H7 (cell line): ENCODE measurements at places on chromosomes 11 and 22.

- peak; percentile 39 for DNase-seq
Measured at GRCh38 chr22:45511847-45512261, 9.2 kb downstream of the FBLN1 start.

- DNase-seq: no peak
Measured at GRCh38 chr11:13551834-13552233, 56.0 kb upstream of the PTH start.

GRCh38 chr22:38214302-38215056, 12.7 kb downstream of the MAFF start:
- peak; percentile 99 for DNase-seq

GRCh38 chr11:80390505-80390904, 949.7 kb upstream of the TENM4 start:
- no peak for DNase-seq

GRCh38 chr11:1952806-1953482, 5.8 kb downstream of the MRPL23 start:
- DNase-seq: no peak
